Brain pericyte (primary cell): ENCODE measurements at places on chromosomes 7 and 10.

GRCh38 chr10:1050145-1050544 lies 1.2 kb upstream of the IDI1 start:
- DNase-seq = no peak

- no peak for DNase-seq
Measured at GRCh38 chr7:5070206-5070605, 24.5 kb downstream of the RBAK start.

- no peak for DNase-seq
Measured at GRCh38 chr7:41809940-41810576, 107.2 kb upstream of the INHBA start.

DNA sequence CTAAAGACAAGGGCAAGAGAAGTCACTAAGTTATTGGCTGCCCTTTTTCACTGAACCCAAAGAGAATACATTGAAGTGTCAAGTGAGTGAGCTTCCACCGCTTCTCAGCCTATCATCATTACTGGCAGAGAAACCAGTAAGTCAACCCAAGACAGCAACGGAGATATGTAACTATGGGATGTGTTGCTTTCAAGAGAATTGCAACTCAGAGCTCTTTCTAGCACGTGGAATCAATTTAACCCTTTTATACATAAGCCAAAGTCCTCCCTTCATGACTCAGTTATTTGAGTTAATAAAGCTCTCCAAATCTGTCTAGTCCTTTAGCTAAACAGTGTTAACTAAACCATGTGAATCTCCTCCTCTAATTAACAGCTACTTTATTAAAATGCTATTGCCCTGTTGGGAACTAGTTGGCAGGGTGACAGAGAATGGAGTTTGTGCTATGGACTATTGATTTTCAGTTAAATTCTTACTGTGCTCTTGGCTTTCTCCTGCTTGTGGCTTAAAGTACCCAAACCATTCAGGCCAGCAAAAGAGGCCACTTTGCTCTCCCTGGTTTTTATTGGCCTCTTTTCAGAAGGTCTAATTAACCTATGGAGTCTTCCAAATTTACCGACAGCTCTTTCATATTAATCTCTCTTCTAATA lies 287.7 kb downstream of the NRG3 start:
- DNase-seq = no peak

GRCh38 chr7:98655611-98656010 lies 38.5 kb downstream of the NPTX2 start:
- no peak for DNase-seq

GRCh38 chr7:112985377-112985987 lies 101.1 kb downstream of the GPR85 start:
- peak; percentile 50 for DNase-seq

DNA sequence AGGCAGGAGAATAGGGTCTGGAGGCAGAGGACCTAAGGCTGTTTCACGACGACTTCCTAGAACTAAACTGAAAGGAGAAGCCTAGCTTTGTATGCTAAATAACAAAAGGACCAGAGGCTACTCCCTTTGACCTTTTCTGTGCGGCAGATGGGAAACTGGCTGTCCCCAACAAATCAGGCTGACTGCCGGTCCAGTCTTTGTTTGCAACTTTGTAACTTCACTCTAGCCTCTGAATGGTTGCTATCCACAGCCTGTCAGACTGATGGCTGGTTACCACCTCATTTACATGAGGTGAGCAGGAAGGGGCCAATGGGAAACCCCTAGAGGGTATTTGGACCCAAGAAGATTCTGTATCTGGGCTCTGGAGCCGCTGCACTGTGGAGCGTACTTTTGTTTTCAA lies 132.6 kb upstream of the SHH start:
- no peak for DNase-seq
